Activated CD8-positive, alpha-beta T cell treated with anti-CD3 and anti-CD28 coated beads, Interleukin-2, amount 10 ng/mL, durations not matched to agents 7 days and 5 days (primary cell): ENCODE measurements at places on chromosomes 4 and X. TPM values are rescaled to one million over a fixed set of nuclear protein-coding genes. Genes with fewer than 3 reads are reported as not detected.

DNA sequence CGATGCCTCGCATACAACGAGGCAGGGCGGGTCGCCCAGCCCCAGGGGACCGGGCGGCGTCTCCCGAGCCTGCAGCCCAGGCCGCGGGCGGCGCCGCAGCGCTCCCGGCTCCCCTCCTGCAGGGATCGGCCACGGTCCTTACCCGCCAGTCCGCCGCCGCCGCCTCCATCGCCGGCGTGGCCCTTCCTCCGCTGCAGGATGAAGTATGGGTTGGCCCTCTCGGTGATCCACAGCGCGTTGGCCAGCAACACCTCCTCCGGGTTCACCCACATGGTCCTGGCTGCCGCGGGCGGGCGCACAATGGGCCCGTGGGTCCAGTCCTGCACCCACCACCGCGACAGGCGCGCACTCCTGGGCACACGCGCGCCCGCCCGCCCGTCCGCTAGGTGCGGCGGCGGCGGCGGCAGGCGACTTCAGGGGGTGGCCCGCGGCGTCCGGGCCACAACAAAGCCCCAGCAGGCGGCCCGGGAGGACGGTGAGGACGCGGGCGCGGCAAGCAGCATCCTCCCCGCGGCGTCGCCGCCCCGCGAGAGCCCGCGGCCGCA is 339 bp downstream of the TBC1D9 start:
- DNase-seq, result peak; percentile 22

Gene INTU
- total RNA-seq, result 0.16 TPM

DNA sequence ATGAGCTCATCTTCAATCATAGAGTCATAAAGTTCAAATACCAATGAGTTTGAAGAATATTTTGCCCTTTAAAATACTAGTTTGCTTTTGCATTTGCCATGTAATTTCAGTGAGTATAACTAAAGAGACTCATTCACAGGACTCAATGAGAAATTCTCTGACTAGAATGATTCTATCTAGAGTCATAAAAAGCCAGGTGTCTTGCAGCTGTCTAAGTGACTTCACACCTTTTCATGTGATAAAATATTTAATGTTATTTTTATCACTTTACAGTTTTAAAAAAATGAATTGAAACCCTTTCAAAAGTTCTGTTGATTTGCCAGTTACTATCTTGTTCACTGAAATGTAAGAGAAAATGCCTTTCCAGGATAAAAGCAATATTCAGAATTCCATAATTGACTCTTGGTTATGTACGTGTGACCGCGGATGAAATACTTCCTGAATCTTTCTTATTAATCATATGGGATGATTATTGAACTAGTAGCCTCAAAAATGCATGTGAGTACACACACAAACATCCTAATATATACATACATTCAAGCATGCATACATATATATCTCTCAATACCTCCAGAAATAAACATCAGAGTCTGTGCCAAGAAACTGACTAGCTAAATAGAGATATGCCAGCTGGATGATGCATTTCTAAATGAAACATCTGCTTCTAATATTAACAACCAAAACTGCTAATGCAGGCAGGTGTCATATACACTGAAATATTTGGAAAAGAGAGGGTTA is 87.0 kb downstream of the GABRB1 start:
- no peak for DNase-seq

- DNase-seq, result no peak
Measured at GRCh38 chr4:125520258-125520990, 205.7 kb downstream of the FAT4 start.
